A549 treated with DMSO at 1 μM for 4 hours (cell line): ENCODE measurements at places on chromosomes 11 and 22. TPM values are rescaled to one million over a fixed set of nuclear protein-coding genes. Genes with fewer than 3 reads are reported as not detected.

The SYT9 gene
- 0.13 to 0.25 TPM (median 0.17 TPM) in 5 replicates for total RNA-seq

The AP5B1 gene
- 10.0 to 13.8 TPM (median 11.8 TPM) in 5 replicates for total RNA-seq

The IL18BP gene
- 3.8 to 5.8 TPM (median 5.1 TPM) in 5 replicates for total RNA-seq

The GAS2 gene
- 0.56 to 1.3 TPM (median 1.0 TPM) in 5 replicates for total RNA-seq
